ENCODE measurements at places on chromosomes 7 and 10.
A peak's percentile ranks its signal among the peaks of the same experiment; 100 is the strongest.

DNA sequence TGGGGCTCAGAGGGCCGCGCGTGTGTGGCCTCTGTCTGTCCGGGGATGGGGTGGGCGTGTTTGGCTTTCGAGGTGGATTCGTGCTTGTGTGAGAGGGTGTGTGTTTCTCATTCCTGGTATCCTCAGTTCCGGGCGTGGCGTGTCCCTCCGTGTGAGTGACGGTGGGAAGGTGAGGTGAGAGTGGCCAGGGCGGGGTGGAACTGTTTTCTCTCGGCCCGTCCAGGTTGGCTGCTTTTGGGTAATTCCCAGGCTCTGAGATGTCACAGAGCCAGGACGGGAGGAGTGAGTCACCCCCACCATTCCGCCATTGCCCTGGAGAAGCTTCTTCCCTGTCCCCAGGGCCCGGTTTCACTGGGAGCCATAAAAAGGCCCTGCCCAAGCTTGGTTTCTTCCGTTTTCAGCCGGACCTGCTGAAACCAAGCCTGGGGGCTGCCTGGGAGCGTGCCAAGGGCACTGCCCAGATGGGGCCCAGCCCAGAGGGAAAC, 21.3 kb upstream of the CLDN4 start:
- DNase-seq, result no peak

DNA sequence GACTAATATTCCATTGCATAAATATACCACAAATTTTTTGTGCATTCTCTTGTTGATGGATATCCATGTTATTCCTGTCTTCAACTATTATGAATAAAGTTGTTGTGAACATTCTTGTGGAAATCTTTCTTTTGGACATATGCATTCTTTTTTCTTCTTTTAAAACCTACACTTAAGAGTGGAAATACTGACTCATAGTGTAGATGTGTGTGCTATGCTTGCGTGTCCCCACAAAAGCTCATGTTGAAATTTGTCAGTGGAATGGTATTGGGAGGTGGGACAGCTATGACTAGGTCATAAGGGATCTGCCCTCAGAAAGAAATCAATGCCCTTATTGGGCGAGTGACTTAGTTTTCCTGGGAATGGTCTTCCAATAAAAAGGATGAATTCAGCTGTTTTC, 203.6 kb upstream of the PRSS58 start:
- peak; percentile 91 for DNase-seq

DNA sequence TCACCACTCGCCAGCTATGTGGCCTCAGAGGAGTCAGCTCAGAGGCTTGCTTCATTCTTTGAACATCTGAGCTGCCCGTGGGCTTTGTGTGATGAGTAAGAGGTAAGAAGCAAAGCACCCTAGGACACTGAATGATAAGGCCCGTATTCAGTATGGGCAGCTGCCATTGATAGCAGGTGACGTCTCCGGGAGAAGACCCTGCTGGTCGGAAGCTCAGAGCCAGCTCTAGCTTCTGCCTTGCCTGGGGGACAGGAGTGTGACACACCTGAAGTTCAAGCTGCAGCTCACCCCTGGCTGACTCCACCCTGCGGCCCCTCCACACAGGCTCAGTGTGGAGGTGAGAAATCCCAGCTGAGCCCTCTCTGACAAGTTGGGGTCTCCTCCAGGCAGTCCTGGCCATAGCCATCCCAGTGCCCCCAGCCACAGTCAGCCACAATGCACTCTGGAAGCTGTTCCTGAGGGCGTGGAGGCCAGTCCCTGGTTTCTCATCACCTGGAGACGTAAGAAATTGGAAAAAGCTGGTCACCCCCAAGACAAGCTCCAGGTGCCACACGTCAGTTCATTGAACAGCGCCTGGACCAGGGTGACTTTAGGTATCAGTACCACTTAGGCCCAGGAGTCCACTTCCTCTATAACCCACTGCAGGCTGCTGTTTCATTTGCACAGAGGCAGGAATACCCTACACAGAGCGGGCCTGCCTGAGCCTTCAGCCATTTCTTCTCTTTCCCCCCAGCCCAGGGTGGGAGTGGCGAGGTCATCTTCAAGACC, 164.9 kb upstream of the RHEB start:
- DNase-seq, result no peak

DNA sequence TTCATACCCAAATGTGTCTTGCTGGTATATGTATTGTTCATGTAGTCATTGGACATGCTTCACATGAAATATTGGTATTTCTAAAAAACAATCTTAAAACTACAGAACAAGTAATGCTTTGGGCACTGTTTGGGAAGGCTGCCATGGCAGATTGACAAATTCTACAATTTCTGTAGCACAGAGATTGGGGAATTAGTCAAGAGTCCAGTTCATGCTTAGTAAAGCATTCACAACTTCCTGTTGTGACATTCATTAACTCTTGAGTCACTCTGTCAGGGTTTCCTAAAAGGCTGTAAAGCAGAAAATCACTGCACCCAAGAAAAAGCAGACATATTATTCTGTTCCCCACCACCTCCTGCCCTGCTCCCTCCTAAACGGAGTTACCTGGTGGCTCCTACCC, 398.9 kb downstream of the PHTF2 start:
- no peak for DNase-seq

DNA sequence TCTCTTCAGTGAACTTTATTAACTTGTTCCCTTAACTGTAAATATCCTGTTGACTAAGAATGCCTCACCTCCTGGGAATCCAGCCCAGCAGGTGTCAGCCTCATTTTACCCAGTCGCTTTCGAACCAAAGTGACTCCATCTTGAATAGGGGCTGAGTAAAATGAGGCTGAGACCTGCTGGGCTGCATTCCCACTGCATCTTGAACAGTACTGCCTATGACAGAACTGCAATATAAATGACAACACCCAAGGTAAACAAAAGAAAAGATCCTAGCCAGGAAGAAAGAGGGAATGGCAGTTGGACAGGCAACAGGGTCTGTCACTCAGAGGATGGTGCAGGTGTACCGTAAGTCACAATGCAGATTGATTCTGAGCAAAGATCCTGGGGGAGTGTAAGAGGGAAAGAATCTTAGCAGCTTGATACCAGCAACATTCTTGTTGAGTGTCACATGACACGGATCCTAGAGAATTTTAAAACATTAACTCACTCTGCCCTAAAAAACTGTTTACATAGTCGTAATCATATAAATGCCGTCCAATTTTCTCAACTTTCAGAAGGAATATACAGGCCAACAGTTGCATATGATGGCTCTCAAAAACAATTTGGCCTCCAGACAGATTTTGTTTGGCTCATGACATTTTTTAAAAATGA, 4.4 kb upstream of the FAM107B start:
- peak; percentile 56 for DNase-seq

DNA sequence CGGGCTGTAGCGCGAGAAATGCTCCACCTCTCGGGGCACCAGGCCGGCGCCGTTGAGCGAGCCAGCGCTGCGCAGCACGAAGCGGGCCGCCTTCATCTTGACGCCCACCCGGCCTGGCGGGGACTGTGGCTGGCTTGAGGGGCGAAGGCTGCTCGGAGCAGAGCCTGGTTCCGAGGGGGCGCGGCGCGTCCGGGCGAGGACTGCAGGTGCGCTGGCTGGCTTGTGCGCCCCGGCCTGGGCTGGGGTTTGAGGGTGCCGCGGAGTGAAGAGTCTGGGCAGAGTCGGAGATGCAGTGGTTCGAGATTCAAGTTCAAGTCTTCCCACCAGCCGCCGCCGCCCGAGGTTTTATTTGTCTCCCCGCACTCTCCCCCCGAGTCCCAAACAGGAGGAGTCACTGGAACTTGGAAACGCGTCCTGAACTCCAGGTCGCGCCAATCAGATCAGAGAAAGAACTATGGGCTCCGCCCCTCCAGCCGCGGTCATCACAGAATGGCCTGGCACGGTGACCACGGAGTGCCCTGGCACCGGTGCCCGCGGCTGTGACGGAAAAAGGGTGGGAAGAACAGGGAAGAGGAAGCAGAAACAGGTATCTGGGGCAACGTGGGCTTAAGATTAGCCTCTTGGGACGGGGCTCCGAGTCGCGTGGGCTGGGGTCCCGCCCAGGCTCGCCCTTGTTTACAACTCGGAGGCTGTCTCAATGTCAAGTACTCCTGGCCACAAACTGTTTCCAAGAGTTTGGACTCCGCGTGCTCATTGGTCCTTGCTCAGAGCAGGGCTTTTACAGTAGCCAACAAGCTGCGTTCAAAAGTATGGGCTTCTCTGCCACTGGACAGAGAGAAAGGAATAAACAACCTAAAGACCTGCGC, at the start of gene PDK4:
PDK4 (minus strand) TSS at position 319 of the 866 bp plus-strand sequence; CDS start at position 96, 223 bp downstream.
- DNase-seq, result peak; percentile 88

GRCh38 chr10:60989400-60989876, 45.5 kb upstream of the RHOBTB1 start:
- DNase-seq, result no peak

DNA sequence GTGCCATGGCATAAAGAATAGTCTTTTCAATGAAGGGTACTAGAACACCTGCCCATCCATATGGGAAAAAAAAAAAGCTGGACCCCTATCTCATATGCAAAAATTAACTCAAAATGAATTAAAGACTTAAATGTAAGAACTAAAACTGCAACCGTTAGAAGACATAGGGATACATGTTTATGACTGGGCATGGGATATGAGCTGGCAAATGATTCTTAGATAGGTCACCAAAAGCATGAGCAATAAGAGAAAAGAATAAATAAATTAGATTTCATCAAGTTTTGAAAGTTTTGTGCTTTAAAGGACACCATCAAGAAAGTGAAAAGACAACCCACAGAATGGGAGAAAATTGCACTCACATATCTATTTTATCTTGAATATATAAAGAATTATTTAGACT, 222.0 kb downstream of the ADK start:
- DNase-seq, result no peak

GRCh38 chr10:70478191-70479164, at the start of gene PALD1:
Gene PALD1 (plus strand): TSS chr10:70478767. CDS start chr10:70525952, 47,185 bp downstream.
- DNase-seq, result peak; percentile 49
